ENCODE measurements at places on chromosomes 16 and 17. TPM values are rescaled to one million over a fixed set of nuclear protein-coding genes. Genes with fewer than 3 reads are reported as not detected.

Gene KRTAP3-1
- polyA plus RNA-seq: not detected

Gene CLEC18A
- polyA plus RNA-seq: 0.04 TPM

Gene SGCA
- not detected for polyA plus RNA-seq

Gene ABCC1
- 8.9 TPM for polyA plus RNA-seq

Gene TBC1D3H
- 0.56 TPM for polyA plus RNA-seq

Gene SLC38A8
- not detected for polyA plus RNA-seq

Gene NDUFAF8
- polyA plus RNA-seq: 212 TPM

Gene CCDC92B
- 0.03 TPM for polyA plus RNA-seq

Gene UTP18
- polyA plus RNA-seq: 52.1 TPM

Gene BTBD17
- polyA plus RNA-seq: not detected
